ENCODE measurements at places on chromosomes 2 and 18.

DNA sequence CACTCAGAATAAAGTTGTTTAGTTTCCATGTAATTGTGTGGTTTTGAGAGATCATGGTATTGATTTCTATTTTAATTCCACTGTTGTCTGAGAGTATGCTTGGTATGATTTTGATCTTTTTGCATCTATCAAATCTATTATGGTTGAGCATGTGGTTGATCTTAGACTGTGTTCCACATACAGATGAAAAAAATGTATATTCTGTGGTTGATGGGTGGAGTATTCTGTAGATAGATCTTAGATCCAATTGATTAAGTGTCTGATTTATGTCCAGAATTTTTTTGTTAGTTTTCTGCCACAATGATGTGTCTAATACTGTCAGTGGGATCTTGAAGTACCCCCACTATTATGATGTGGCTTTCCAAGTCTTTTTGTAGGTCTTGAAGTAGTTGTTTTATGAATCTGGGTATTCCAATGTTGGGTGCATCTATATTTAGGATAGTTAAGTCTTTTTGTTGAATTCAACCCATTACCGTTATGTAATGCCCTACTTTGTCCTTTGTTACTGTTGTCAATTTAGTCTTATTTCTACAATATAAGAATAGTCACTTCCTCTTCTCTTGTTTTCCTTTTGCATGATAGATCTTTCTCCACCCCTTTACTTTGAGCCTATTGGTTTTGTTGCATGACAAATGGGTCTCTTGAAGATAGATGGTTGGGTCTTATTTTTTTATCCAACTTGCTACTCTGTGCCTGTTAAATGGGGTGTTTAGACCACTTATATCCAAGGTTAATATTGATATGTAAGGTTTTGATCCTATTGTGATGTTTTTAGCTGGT is 101.8 kb downstream of the TRABD2A start:
- DNase-seq: no peak

GRCh38 chr2:164314148-164314547 is 307.1 kb downstream of the GRB14 start:
- no peak for DNase-seq

GRCh38 chr18:22219568-22220355 is 50.4 kb downstream of the GATA6 start:
- no peak for DNase-seq

- DNase-seq: peak; percentile 57
Observed at GRCh38 chr18:69935319-69936190, 12.1 kb downstream of the CD226 start.

GRCh38 chr2:11004199-11004598 is 92.5 kb downstream of the KCNF1 start:
- DNase-seq: no peak

DNA sequence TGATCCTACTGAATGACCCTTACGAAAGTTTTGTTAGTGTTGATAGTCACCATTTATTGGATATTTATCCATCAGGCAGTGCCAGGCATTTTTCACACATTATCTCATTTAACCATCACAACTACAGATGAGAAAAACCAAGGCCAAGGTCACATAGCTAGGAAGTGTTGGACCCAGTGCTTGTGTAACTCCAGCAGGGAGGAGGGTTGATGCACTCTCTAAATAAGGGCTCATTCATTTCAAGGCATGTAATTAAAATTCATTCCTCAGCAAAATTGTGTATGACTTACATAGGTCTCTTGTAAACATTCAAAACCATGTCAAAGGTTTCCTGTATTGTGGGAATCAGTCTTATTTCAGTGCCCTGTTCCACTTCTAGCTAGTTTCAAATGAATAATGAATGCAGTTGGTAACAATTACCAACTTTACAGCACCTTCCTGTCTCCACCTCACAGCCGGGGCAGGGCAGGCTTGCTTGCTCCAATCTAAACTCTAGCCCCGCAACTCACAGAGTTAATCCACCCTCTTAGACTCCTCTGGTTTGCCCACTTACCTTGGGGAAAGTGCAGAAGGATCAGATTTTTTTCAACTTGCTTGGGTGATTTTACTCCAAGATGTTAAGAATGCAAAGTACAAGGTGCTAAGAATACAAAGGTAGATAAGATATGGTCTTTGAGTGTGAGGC is 5.8 kb upstream of the MAPRE3 start:
- no peak for DNase-seq

GRCh38 chr2:113894156-113894743 is 4.4 kb downstream of the ACTR3 start:
- DNase-seq: no peak

GRCh38 chr2:6372317-6372901 is 493.3 kb downstream of the CMPK2 start:
- DNase-seq: no peak
